Activated CD8-positive, alpha-beta memory T cell treated with anti-CD3 and anti-CD28 coated beads for 48 hours (primary cell): ENCODE measurements at places on chromosomes 6 and 20.

- DNase-seq: no peak
Measured at GRCh38 chr20:22795433-22795832, 211.1 kb upstream of the FOXA2 start.

GRCh38 chr6:158027590-158028285 is 46.1 kb downstream of the SYNJ2 start:
- DNase-seq: no peak

DNA sequence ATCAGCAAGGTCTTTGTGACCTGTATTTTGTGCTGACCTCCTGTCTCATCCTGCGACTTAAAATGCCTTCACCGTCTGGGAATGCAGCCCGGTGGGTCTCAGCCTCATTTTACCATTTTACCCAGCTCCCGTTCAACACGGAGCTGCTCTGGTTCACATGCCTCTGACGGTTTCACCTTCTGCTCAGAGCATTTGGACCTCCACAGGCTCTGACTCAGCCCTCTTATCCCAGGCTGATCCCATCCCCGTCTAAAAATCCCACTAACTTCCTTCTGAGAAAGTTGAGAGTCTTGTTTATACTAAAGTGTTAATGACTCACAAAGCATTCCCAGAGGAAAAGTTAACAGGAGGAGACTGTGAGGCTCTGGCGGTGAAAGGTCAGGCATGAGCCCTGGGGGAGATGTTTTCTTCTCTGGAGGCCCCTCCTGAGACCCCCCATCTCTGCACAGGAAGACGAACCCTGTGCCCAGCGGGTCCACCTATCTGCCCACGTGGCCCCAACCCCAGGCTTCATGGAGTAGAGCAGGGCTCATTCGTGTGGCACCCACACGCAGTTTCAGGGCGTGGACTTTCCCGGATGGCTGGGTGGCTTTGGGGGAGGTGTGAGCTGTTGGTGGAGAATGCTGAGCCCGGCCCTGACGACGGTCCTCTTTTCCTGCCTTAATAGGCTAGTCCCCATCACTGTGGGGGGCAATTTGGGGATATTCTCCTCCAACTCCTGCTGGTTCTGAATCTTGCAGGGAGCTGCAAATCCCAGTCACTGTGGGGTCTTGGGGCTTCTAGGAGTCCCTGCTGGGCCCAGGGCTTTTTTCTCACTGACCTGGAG is 3.3 kb upstream of the BIRC7 start:
- DNase-seq: no peak

- DNase-seq: no peak
Measured at GRCh38 chr6:167660944-167661551, 165.7 kb upstream of the AFDN start.

- no peak for DNase-seq
Measured at GRCh38 chr6:44498436-44498835, 110.9 kb downstream of the CDC5L start.

DNA sequence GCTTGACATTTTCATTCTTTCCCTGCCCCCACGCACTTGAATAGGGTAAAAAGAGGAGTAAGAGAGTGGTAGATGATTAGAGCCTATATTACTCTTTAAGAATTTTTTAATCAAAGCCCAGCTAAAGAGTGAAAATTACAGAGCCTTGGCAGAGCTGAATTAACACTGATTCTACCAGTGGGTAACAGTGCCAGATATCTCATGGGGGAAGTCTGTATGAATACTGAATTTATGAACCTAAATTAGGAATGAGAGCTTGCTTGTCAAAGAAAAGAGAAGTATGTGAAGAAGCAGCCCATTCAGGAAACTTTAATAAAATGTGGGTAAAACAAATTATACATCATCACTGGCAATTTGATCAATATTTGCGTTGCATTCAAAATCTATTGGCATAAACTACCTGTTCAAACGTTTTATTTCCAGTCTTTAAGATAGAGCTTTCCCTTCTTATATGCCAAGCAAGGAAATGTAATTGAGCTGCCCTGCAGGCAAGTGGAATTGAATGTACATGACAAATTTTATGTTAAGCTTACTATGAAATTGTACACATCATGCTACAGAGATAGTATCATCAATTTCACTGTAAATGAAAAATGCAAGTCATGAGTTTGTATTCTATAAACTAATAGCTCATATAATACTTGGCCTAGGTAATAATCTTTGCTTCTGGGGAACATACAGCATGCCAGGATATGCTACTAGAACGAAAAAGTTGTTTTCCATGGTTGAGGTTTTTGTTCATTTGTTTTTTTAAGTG is 14.5 kb downstream of the SOBP start:
- DNase-seq: no peak

DNA sequence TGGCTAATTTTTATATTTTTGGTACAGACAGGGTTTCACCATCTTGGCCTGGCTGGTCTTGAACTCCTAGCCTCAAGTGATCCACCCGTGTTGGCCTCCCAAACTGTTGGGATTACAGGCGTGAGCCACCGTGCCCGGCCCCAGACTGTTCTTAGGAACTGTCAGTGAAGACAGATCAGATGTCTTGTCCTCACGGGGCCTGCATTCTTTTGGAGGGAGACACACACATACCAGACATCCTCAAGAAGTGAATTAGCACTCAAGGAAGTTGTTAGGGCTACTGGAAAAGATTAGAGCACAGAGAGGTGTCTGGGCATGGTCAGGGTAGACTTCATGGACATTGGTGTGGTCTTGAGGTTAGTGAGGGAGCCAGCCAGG is 10.3 kb upstream of the LPIN3 start:
- DNase-seq: no peak

DNA sequence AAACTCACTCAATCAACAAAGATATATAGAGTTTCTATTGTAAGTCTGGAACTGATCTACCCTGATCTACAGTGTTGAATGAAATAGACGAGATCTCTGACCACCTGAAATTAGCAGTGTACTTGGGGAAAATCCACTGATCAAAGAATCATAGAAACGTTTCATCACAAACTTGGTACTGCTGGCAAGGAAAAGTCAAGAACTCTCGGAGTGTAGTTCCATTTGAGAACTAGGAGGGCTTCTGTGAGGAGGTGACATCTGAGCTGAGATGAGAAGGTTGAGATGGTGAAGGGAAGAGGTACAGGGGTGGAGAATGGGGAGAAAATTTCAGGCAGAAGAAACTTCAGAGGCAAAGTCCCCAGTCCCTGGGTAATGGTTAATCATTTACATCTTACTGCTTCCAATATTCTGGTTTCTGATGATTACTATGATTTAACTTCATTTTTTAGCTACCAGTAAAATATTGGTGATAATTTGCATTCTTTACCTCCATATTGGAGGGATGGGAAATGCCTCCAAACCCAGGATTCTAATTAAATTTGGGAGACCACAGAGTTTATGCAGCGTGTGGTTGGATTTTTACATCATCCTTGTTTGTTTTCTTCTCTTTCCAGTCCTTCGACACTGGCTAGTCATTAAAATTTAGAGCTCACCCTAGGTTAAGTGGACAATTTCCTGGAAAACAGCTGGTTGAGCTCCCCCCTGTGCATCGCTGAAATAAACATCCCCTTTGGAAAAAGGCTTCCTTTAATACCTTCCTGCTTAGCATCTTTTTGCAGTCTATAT is 191.9 kb downstream of the BCAS1 start:
- no peak for DNase-seq
